Activated CD4-positive, alpha-beta T cell treated with anti-CD3 and anti-CD28 coated beads, Interleukin-10, Interleukin-2, amounts not matched to agents 100 ng/mL and 50 ng/mL, durations not matched to agents 16 hours and 8 hours (primary cell): ENCODE measurements at places on chromosomes 4 and X.

GRCh38 chr4:83516042-83516772, 19.7 kb upstream of the GPAT3 start:
- no peak for DNase-seq

DNA sequence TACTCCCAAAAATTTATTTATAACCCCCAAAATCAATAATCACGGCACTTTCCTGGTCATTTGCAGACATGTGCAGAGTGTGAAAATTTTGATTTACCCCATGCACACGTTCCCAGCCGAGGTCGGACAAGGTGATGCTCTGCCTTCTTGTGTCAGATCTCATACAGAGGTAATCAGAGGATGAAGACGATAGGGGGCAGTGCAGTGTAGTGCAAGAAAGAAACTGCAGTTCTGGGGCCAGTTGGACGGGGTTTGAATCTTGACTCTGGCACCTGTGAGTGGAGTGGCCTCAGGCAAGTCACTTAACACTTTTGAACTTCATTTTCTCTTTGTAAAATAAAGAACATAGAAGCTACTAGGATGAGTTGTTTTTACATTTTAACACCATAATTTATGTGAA, 88.4 kb downstream of the FRMPD3 start:
- DNase-seq = peak; percentile 54

GRCh38 chrX:77785486-77786364, at the start of gene ATRX:
Gene ATRX (minus strand): TSS chrX:77786216. CDS start chrX:77786001, 215 bp downstream.
- peak; percentile 86 for DNase-seq

- DNase-seq = no peak
Observed at GRCh38 chr4:12416755-12417154, 988.1 kb upstream of the HS3ST1 start.

DNA sequence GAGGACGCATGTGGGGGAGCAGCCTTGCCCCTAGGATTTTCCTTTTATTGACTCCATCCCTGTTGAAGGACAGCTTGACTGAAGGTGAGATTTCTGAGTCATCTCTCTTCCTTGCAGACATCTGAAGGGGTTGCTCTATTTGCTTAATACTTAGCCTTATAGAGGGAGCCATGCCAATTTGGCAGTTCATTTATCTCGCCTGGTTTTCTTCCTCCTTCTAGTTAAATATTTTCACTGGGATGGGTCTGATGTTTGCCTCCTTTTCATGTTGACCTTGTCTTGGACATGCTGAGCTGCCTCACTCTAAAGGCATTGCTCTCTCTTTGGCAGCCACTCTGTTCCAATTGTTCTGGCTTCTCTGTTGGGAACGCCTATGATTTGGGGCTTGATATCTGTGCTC, 151.0 kb upstream of the PSAPL1 start:
- DNase-seq = no peak

GRCh38 chr4:3196670-3197359, 52.1 kb upstream of the MSANTD1 start:
- DNase-seq = no peak

DNA sequence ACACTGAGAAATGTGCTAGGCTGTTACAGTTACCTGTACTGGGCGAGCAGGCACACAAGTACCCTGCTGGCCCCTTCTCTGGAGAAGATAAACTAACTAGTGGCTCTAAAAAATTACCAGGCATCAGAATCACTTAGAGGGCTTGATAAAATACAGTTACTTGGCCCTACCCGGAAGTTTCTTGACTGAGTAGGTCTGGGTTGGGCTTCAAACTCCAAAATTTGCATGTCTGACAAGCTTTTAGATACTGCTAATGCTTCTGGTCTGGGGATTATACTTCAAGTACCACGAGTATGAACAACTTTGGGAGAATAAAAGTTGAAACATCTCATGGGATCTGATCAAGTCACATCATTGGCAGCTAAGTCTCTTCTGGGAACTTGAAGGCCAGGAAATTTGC, 30.8 kb downstream of the CEP135 start:
- no peak for DNase-seq

- DNase-seq = peak; percentile 44
Observed at GRCh38 chr4:3302786-3303564, 10.2 kb downstream of the RGS12 start.

DNA sequence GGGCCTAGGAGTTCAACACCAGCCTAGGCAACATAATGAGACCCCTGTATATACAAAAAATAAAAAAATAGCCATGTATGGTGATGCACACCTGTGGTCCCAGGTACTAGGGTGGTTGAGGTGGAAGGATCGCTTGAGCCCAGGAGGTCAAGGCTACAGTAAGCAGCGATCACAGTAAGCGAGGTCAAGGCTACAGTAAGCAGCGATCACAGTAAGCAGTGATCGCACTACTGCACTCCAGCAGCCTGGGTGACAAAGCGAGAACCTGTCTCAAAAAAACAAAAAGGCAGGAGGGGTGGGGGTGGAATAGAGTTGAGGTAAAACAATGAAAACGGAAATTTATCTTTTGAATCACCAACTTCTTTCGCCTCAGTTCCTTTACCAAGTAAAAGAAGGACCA, 29.4 kb downstream of the TBCK start:
- DNase-seq = no peak
